Calu3 (cell line): ENCODE measurements at places on chromosomes 11 and 22. TPM values are rescaled to one million over a fixed set of nuclear protein-coding genes. Genes with fewer than 3 reads are reported as not detected.

Gene FAM83F
- total RNA-seq: 21.0 and 21.9 TPM in 2 replicates

Gene SLC39A13
- 23.8 and 24.3 TPM in 2 replicates for total RNA-seq

DNA sequence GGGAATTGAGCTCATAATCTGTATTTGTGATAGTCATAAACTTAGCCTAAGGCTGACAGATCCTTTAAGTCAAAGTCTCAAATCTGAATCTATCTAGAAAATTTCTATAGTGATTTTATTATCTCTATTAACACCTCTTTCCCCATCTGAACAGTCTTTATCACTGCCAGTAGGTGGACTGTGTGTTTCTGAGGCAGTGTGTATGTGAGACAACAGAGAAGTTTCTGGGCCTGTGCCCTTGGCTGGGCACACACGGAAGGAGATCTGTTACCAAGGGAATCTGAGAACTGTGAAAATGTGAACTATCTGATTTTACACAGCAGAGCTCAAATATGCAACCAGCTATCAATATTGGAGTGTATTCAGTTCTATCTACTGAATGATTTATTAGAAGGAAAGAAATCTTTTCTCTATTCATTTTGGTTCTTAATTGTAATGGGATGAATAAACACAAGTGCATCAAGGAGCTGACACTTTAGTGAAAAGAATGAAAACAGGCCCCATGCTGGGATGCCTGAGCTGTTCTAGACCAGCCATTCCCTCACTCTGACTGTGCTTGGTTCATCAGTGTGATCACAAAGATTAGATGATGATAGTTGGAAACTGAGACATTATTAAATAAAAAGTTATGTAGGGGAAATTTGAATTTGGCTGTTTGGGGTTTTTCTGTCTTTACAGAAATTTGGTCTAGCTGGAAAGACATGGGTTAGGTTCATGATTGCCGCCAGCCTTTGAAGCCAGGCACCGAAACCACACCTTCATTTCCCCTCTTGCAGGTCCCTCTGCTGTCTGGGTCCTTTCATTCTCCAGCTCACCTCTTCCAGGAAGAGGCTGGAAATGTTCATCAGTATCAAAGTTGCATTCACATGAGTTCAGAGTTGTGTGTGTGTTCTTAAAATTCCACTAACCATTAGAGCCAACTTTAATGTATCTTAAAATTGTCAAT is 68.1 kb downstream of the LIF start:
- DNase-seq: no peak
- H3K27ac ChIP-seq: no peak overlapping the region
- H3K4me1 ChIP-seq: peaks cover 19% of the 10 kb centered on the region
- no peak overlapping the region for H3K4me3 ChIP-seq

DNA sequence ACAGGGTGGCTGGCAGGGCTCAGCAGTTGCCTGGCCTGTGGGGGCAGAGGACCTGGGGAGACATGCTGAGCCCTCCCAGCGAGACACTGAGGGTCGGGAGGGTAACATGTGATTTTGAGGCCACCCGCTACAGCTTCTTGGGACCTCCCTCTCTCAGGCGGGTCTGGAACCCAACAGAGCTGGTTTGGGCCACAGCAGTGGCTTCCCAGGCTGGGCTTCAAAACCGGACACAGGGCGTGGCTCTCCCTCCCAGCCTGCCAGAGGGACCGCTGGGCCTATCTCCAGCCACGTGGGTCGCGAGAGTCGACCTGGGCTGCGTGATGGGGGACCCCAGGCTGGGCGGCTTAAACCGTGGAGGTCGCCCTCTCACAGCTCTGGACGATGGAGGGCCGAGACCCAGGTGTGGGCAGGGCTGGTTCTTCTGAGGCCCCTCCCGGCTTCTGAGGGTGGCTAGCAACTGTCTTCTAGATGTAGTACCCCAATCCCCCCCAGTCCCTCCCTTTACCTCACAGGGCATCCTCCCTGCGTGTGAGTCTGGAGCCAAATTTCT is 91.7 kb downstream of the KCNQ1 start:
- H3K4me3 ChIP-seq: no peak overlapping the region
- H3K4me1 ChIP-seq: peaks cover 15% of the 10 kb centered on the region
- no peak for DNase-seq
- peaks cover 5% of the 10 kb centered on the region for H3K36me3 ChIP-seq
- no peaks in the 10 kb centered on the region for H3K27me3 ChIP-seq
- no peak overlapping the region for H3K27ac ChIP-seq

GRCh38 chr11:19553683-19554333 is 158.8 kb upstream of the NAV2 start:
- H3K27me3 ChIP-seq: peaks cover 70% of the 10 kb centered on the region
- peaks cover 8% of the 10 kb centered on the region for H3K4me1 ChIP-seq
- no peaks in the 10 kb centered on the region for H3K36me3 ChIP-seq
- H3K4me3 ChIP-seq: no peak overlapping the region

DNA sequence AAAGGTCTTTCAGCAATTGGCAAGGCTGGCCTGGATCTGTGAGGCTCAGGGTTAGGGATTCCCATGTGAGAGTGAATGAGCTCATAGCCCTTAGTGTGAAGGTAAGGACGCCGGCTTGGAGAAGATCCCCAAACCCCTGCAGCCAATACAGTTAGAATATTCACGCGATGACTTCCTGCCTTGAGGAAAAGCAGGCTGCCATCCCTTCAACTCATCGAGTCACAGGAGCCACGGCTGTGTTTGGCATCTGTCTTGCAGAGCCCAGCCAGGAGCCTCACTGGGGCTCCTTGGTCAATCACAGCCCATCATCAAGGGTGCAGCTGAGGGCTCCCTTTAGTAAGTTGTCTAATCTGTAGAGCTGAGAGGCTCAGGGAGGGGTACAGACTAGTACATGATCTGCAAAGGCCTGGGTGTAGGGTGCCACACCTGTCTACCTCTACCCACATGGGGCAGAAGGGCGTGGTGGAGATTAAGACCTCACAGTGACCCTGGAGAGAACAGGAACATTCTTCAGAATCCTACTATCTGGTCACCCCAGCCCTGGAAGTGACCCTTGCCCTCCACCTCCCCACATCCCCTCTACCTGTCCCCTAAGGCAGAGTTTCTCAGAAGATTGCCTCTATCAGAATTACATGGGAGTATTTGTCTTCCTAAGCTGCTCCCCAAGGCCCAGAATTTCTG is 18.5 kb downstream of the IL10RA start:
- H3K27me3 ChIP-seq: peaks cover 52% of the 10 kb centered on the region
- no peak overlapping the region for H3K4me3 ChIP-seq
- no peak for DNase-seq

- no peaks in the 10 kb centered on the region for H3K4me1 ChIP-seq
- no peak overlapping the region for H3K4me3 ChIP-seq
- no peaks in the 10 kb centered on the region for H3K27me3 ChIP-seq
- no peak for DNase-seq
These were observed 18.0 kb downstream of the ACRV1 start for GRCh38 chr11:125662689-125663088.
